ENCODE measurements at places on chromosomes 12 and 14. TPM values are rescaled to one million over a fixed set of nuclear protein-coding genes. Genes with fewer than 3 reads are reported as not detected.

The C14orf180 gene
- total RNA-seq: not detected

The CCDC198 gene
- not detected for total RNA-seq

The KRT6A gene
- not detected for total RNA-seq

The USP44 gene
- total RNA-seq: 0.22 TPM

The TUNAR gene
- total RNA-seq: not detected

The KLRD1 gene
- 1.2 TPM for total RNA-seq

All from articular chondrocyte of knee joint (primary cell).